Immature natural killer cell (primary cell): ENCODE measurements at places on chromosomes 6 and 20.

GRCh38 chr20:32972181-32973076 is 31.8 kb downstream of the SUN5 start:
- DNase-seq: peak; percentile 79

DNA sequence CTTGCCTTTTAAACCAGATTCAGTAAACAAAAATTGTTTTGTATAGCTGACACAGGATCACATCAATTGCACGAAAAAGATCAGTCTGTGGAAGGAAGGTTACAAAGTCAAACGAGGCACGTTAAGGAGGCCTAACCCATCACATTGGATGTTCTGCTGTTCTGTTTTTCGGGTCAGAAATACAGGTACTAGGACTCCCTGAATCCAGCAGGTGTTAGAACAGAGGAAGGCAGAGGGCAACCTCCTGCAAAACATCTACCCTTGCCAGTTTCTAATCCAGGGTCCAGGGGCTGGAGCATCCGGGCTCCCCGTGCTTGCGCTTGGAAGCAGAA is 64.6 kb downstream of the PLG start:
- no peak for DNase-seq

DNA sequence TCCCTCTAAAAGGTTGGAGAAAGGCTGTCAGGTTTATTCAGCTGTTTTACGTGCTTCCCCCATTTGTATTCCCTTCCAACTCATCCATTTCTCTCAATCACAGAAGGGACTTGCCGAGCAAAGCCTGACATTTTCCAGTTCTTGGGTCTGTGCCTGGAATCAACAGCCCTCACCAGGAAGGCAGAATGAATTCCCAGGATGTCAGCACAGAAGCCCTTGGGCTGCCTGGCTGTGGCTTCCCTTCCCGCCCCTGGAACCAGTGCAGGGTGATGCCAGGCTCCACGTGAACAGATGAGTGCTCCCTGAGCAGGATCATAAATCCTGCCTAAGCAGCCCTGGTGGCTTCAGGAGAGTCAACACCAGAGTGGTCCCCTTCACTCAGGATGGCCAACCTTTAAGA is 86.1 kb upstream of the CD83 start:
- no peak for DNase-seq

- no peak for DNase-seq
Observed at GRCh38 chr6:131669891-131670290, 31.3 kb downstream of the OR2A4 start.

- no peak for DNase-seq
Observed at GRCh38 chr6:136499370-136499769, 50.9 kb downstream of the MAP7 start.

DNA sequence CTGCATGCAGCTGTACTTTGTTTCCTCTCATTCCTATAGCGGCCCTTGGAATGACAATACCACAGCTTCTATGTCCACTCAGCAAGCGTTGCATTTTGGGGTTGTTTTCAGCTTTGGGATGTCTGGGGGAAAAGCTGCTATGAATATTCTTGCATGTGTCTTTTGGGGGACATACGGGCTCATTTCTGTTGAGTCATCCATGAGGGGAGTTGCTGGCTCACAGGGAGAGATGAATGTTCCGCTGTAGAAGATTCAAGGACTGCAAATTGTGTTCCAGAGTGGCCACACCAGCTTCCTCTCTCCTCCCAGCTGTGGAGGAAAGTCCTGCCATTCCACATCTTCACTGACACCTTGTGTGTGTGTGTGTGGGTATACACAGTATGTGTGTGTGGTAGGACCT is 43.3 kb downstream of the TGM2 start:
- DNase-seq: no peak

DNA sequence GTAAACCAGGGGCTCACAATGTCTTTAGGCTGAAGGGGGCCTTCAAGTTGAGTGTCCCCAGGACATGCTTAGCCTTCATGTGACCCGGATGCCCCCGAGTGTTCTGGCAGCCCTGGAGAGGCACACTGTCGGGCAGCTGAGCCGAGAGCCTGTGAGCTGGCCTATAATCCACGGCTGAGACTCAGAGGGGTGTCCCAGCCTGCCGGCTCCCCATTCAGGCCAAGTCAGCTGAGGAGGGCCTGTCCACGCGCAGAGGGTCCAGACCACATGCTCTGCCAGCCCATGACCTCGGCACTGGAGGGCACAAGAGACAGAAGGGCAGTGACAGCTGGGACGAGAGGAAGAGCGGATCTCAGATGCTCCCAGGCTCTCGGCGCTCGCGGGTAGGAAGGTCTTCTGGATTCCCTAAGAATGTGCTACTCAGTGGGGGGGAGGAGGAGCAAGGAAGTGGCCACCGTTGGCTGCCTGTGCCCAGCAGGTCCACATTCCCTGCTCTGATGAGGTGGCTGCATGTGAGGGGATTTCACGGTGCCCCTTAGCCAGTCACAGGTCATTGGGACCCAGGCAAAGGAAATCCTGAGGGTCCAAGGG is 224.7 kb downstream of the NRN1 start:
- no peak for DNase-seq

DNA sequence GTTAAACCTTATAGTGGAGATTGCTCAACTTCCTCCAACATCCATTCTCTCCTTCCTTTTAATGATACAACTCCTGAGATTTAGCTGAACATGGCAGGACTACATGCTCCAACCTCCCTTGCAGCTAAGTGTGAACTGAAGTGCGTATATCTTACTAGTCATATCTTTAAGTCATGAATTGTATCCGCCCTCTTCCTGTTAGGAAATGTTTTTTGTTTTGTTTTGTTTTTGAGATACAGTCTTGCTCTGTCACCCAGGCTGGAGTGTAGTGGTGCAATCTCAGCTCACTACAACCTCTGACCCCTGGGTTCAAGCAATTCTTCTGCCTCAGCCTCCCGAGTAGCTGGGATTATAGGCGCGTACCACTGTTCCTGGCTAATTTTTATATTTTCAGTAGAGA is 8.8 kb upstream of the OSTM1 start:
- no peak for DNase-seq
